ENCODE measurements at places on chromosomes 4 and X. TPM values are rescaled to one million over a fixed set of nuclear protein-coding genes. Genes with fewer than 3 reads are reported as not detected.

The ZCCHC18 gene
- total RNA-seq, result 0.14 TPM

The CHRDL1 gene
- total RNA-seq, result 9.0 TPM

The NALF2 gene
- total RNA-seq, result 0.22 TPM

The NWD2 gene
- total RNA-seq, result 1.3 TPM

The SMIM20 gene
- total RNA-seq, result 28.1 TPM

The CLDN34 gene
- total RNA-seq, result not detected

The MAGEA2B gene
- total RNA-seq, result not detected

The NEIL3 gene
- 0.76 TPM for total RNA-seq

The GASK1B gene
- 21.6 TPM for total RNA-seq

The PACRGL gene
- 24.1 TPM for total RNA-seq

The PPARGC1A gene
- total RNA-seq, result 55.4 TPM

The FGFBP2 gene
- total RNA-seq, result not detected

The YIPF7 gene
- not detected for total RNA-seq

The TAF7L gene
- not detected for total RNA-seq

The SPANXB1 gene
- not detected for total RNA-seq

The UBE2K gene
- 82.0 TPM for total RNA-seq

The ZNF732 gene
- not detected for total RNA-seq

The CORIN gene
- 0.47 TPM for total RNA-seq

The HTR2C gene
- total RNA-seq, result not detected

The FMR1NB gene
- total RNA-seq, result not detected

The UGT8 gene
- total RNA-seq, result 66.8 TPM

The GPR119 gene
- total RNA-seq, result not detected

The PABPC4L gene
- 0.70 TPM for total RNA-seq

The LRRC66 gene
- 14.0 TPM for total RNA-seq

The MXRA5 gene
- 6.1 TPM for total RNA-seq

The PNMA5 gene
- not detected for total RNA-seq

The CASP3 gene
- 29.7 TPM for total RNA-seq

The CXorf49 gene
- not detected for total RNA-seq

The ZNF630 gene
- total RNA-seq, result 3.2 TPM

The CUL4B gene
- total RNA-seq, result 27.4 TPM

The CLGN gene
- total RNA-seq, result 1.8 TPM
